ENCODE measurements at places on chromosomes 13 and 19.

GRCh38 chr19:50607874-50608785 lies 31.6 kb downstream of the SYT3 start:
- peak; percentile 42 for DNase-seq

GRCh38 chr19:38617764-38618589 lies at the start of gene MAP4K1:
TSS of gene MAP4K1 (minus strand) at chr19:38617953. CDS start at chr19:38617895, 58 bp downstream.
- no peak for DNase-seq

DNA sequence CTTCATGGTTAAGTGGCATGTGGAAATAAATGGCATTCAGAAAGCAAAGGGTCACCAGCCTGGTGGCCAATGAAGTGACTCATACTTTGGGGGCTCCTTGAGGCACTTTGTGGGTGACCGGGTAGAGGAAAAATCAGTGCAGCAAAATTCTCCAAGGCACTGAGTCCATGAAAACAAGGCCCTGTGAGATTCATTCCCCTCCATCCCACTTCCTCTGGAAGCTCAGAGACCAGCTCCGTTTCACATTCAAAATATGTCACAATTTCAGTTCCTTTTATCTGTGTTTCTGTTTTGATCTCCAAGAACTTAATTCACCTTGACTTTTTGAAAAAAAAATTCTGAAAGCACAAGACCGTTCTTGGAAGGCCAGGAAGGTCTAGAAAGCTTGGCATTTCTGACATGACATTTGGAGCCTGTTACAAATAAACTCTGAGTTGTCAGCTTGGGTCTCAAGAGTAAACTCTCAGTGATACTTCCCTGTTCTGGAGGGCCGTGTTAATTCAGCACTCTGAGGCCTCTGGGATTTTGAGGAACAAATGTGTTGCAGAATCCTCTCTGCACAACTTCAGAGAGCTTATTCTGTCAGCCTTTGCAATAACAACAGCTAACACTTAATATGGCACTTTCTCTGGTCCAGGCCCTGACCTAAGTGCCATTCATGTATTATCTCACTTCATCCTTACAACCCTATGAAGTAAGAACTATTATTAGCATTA lies 6.8 kb downstream of the CYSLTR2 start:
- no peak for DNase-seq

DNA sequence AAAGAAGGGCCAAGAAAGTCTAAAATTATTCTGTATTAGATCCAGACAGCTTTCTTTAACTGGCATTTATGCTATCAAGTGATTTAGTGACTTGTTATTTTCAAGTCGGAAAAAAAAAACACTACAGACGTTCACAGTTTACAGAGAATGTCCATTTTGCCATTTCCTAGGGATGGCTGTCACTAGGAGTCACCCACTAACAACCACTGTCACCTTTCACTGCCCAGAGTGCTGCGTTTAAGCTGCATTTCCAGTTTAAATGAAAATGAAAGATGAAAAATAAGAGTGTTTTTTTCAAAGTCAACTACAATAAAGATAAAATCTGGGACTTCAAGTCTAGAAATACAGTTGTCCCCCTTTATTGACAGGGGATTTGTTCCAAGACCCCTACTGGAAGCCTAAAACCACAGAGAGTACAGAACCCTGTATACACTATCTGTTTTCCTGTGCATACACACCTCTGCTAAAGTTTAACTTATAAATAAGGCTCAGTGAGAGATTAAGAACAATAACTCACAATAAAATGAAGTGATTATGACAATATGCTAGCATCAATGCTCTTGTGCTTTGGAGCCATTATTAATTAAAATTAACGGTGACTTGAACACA lies 112.5 kb downstream of the SACS start:
- no peak for DNase-seq

DNA sequence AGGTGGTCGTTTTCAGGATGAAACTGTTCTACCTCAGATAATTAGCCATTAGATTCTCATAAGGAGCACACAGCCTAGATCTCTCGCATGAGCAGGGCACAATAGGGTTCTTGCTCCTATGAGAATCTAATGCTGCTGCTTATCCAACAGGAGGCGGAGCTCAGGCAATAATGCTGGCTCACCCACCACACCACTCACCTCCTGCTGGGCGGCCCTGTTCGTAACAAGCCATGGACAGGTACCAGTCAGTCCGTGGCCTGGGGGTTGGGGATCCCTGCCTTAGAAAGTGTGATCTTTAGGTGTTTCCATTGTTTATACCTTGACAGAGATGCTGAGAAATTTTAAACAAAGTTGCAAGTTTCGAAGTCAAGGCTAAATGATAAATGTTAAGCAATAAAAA lies 344.6 kb upstream of the HTR2A start:
- DNase-seq = no peak

DNA sequence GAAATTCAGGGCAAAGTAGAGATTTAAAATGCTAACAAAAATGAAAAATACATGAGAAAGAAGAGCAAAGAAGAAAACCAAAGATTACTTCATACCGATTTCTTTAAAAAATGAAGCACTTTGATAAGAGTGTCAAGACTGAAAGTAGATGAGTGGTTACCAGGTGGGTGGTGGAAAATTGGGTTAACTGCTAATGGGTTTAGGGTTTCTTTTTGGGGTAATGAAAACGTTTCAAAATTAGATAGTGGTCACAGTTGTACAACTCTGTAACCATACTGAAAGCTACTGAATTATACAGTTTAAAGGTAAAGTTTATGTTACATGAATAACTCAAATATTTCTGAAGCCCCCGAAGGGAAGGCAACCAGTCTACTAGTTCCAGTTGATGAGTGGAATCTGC lies 179.4 kb downstream of the NDFIP2 start:
- DNase-seq = no peak

GRCh38 chr13:26673890-26674289 lies 86.7 kb downstream of the GPR12 start:
- no peak for DNase-seq

DNA sequence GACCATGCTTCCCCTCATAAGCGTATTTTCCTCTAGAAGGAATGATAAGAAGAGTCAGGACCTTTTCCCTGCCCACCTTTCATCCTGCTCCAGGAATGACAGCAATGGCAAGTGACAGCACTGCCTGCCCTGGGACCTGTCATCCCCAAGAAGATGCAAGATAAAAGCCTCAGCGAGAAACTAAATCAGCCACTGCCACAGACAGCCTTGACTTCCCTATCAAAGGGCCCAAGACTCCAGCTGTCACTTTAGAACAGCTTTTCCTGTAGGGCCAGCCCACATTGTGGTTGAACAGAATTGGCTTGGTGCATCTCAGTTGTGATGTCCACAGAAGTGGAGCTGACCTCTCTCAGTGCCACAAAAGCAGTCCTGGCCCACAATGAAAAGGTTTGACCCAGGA lies 1.1 kb downstream of the RAB8A start:
- no peak for DNase-seq

- no peak for DNase-seq
Measured at GRCh38 chr19:51135004-51135403, 7.1 kb upstream of the SIGLEC7 start.

GRCh38 chr13:80604098-80604497 lies 263.2 kb upstream of the SPRY2 start:
- DNase-seq = no peak

GRCh38 chr13:46295491-46296114 lies 83.9 kb downstream of the LRRC63 start:
- peak; percentile 29 for DNase-seq

GRCh38 chr19:34336781-34337271 lies 28.2 kb upstream of the GPI start:
- DNase-seq = no peak

DNA sequence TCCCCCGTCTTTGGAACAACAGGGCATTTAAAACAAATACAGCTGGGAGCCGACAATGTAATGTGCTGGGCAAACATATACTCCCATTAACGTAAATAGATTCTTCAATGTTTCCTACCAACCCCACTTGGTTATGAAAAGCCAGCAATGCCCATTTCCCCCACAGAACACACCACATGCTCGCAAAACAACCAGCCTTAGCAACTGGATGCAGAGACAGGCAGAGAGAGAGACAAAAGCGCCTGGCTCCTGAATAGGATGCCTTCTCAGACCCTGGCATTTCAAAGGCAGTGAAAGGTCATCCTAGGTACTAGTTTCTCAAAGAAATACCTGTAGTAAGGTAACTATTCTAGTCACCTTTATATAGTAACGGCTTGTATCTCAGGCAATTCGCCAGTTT lies 462.9 kb downstream of the ITGBL1 start:
- no peak for DNase-seq

- no peak for DNase-seq
Measured at GRCh38 chr19:8557642-8558238, 19.5 kb downstream of the MYO1F start.

GRCh38 chr13:41682001-41682400 lies 224.7 kb downstream of the RGCC start:
- no peak for DNase-seq

- no peak for DNase-seq
Measured at GRCh38 chr13:97254816-97255215, 32.7 kb downstream of the MBNL2 start.

DNA sequence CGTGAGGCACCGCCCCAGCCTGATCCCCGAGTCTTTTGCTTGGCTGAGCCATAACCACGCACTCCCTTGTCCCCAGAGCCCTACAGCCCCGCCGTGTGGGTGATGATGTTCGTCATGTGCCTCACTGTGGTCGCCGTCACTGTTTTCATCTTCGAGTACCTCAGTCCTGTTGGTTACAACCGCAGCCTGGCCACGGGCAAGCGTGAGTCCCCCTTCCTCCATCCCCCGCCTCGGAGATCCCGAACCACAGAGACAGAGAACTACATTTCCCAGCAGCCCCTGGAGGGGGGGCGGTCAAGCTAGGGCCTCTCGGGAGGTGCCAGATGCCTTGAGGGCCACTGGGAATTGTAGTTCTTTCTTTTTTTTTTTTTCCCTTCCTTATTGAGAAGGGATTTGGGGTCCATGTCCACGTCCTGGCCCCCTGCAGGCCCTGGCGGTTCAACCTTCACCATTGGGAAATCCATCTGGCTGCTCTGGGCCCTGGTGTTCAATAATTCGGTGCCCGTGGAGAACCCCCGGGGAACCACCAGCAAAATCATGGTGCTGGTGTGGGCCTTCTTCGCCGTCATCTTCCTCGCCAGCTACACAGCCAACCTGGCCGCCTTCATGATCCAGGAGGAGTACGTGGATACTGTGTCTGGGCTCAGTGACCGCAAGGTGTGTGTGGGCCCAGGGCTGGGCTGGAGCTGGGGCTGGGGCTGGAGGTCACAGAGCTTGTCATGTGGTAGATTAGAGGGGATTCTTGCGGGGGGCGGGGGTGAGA lies 25.9 kb downstream of the GRIN2D start:
- peak; percentile 46 for DNase-seq

DNA sequence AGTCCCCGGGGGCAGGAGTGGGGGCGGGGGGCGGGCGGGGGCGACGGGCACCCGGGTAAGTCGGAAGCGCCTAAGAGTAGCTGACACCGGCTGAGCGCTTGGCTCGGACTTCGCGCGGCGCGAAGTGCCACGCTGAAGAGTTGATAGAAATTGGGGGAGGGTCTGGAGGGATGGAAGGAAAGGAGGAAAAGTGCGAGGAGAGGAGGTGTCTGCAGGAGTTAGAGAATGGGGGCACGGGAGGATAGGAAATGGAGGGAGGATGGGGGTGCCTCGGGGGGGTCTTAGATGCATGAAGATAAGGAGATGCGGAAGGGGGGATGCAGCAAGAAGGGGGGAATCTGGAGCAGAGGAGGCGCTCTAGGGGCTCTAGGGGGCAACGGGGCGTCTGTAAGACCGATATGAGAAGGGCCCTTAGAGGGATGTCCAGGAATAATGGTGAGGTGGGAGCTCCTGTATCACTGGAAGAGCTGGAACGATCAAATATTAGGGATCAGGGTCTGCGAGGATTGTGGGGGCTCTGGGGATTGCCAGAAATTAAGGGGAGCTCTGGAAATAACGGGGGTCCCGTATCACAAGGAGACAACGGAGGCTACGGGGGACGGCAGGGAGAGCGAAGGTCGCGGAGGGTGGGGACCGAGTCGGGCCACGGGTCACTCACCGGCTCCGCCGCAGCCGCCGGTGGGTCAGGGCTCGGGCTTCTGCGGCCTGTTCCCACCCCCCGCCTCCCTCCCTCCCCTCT lies at the start of gene MYPOP:
TSS of gene MYPOP (minus strand) at position 702 of the 739 bp plus-strand sequence. CDS start 840 bp downstream, outside the sequence.
- DNase-seq = no peak

DNA sequence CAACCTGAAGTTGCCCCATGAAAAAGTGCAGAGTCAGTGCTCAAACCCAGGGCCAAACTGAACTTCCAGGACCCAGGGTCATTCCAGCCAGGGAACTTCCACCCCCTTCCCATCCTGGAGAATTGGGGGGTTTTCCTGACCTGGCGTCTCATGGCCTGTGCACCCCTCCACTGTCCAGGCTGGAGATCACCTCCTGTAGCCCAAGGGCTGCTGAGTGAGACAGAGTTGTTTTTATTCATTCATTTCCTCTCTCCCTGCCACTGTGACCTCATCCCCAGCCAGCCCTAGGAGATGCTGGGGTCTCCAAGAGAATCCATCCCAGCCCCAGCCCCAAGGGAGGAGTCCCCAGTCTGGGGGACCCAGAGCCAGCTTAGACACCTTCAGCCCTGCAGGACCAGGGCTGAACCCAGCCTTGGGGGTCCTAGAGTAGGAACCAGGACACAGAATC lies 4.2 kb downstream of the FCHO1 start:
- no peak for DNase-seq

DNA sequence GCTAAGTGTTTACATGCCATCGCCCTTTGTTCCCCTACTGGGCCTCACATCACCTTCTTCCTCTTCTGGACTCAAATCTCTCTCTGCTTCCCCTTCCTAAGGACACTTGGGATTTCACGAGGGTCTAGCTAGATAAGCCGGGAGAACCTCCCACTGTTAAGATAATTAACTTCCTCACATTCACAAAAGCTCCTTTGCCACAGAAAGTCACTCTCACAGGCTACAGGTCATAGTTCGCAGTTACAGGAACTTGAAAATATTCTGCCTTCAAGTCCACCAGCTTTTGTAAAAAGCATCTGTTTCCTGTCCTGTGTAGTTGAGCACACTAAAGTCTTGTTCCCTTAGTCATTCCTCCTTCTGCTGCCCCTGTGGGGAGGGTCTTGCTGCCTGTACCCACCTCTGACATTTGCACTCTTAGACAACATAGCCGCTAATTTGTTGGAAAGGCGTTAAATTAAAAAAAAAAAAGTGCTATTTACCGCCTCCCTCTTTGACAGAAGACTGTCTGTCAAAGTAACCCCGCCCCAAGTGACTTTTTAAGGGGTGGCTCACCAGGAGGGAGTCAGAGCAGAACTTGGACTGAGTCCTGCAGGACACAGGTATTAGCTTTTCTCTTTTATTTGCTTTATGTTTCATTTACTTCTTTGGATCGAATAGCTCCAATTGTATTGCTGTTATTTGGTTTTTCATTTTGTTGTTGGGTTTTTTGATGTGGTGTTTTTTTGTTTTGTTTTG lies 26.8 kb upstream of the CEACAM21 start:
- DNase-seq = peak; percentile 40

- DNase-seq = no peak
Measured at GRCh38 chr19:1035998-1036621, 3.8 kb upstream of the ABCA7 start.

DNA sequence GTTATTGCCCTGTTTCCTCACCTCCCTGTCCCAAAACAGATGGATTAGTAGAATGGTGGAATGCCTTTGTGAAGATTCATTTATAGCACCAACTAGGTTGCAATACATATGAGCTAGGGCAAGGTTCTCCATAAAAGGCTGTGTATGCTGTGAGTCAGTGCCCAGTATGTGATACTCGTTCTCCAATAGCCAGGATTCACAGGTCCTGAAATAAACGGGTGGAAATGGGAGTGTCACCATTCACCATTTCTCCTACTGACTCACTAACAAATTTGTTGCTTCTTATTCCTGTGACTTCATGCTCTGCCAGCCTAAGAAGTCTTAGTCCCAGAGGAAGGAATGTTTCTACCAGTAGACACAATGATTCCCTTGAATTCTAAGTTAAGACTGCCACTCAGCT lies 1745.4 kb downstream of the SLITRK1 start:
- DNase-seq = no peak
